Hematopoietic multipotent progenitor cell treated with erythropoietin and hydrocortisone succinate and interleukin-3 and kit ligand, for 15 days (in vitro differentiated cells): ENCODE measurements at places on chromosomes 13 and 19.

- no peak for DNase-seq
These were observed 46.0 kb downstream of the RGCC start for GRCh38 chr13:41503356-41503755.

DNA sequence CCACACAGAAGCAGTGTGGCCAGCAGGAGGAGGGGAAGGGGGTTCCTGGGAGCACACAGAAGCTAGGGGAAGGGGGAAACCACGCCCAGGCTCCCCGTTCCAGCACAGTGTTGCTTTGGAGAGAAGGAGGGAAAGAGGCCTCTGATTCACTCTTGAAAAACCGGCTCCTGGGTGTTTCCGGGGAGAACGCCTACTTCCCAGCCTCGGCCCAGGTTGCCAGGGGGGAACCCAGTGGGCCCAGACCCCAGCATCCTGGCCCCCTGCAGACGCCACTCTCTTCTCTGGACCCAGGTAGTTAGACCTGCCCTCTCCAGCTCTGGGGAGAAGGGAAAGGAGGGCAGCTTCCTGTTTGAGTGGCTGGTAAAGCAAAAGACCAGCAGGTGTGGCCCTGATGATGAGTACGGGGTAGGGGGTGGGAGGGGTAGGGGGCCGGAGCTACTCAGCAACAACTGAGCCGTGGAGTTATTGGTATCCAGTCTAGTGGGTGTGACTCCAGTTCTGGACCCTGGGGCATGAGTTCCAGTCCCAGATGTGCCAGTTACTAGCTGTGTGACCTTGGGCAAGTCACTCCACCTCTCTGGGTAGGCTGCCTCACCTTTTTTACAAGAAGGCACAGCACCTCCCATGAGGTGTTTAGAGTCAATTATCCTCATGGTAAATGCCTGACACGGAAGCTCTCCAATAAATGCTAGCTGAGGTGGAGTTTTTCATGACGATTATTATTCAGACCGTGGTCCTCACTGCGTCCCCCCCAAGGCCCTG is 836 bp downstream of the GIPC1 start:
- no peak for DNase-seq

DNA sequence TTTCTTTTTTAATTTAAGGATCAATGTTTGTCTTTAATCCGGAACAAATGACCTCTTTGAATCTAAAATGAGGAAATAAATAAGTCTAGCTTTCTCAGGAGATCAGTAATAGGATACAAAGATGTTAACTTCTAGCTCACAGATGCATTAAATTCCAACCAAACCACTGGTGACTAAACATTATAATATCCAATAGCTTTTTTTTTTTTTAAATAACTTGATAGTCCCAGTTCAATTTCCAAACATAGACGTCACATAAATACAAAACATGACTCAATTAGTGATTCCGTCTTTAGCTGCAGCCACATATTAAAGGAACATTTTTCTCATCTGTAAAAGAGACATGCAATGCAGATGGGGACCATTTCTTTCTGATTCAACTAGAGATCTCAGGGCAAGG is 390.5 kb upstream of the PCDH9 start:
- no peak for DNase-seq

DNA sequence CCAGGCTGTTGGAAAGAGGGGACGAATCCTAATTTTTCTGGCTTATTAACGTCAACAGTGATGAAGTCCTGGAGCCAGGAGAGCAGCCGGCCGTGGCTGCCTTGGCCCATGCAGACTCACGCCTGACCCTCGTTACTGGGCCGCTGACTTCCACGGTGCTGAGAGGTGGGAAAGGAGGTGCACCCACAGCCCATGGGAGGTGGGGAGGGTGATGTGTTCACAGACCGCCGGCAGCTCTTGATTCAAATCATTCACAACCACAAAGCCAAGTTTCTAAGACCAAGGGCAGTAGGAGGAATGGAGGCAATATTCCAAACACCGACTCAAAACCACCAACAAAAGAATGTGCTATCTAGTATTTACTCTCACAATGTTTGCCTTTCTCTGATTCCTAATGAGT is 24.3 kb downstream of the COL4A2 start:
- no peak for DNase-seq

- no peak for DNase-seq
These were observed 7.4 kb downstream of the SHFL start for GRCh38 chr19:10093295-10094186.
